ENCODE measurements at places on chromosomes 4 and X. TPM values are rescaled to one million over a fixed set of nuclear protein-coding genes. Genes with fewer than 3 reads are reported as not detected.

DNA sequence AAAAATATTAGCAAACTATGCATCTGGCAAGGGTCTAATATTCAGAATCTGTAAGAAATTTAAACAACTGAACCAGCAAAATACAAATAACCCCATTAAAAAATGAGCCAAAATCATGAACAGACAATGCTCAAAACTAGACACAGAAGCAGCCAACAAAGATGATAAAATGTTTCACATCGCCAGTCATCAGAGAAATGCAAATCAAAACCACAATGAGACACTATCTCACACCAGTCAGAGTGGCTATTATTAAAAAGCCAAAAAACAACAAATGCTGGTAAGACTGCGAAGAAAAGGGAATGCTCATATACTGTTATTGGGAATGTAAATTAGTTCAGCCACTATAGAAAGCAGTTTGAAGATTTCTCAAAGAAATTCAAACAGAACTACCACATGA is 201.3 kb upstream of the CPEB2 start:
- no peak for ATAC-seq

TSPYL2 gene
- total RNA-seq = 156 TPM

DNA sequence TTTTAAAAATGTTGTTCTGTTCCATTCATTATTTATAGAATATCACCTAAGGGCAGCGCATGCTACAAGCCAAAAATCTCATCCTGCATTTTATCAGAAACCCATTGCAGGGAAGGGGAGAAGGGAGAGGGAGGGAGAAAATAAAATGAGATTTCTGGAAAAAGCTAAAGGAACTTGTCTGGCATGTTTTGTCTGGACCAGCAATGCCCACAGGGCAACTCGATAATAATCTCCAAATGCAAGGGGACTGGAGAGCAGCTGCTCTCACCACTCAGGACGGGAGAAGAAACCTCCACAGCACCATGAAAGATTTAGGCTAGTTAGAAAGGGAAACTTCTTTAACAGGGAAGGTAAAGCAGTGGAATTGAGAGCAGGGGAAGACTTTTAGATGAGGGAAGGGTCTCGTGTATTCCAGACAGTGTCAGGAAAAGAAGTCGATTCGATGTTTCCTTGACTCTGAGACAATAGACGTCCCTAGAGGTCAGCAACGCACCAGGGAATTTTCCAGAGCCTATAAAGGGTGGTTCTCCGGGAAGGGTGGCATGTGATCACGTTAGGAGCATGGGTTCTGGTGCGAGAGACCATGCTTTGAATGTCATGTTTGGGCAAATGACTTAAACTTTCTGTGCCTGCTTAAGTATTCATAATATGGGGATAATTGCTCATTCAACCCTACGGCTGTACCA is 132.2 kb upstream of the NDP start:
- no peak for ATAC-seq

DNA sequence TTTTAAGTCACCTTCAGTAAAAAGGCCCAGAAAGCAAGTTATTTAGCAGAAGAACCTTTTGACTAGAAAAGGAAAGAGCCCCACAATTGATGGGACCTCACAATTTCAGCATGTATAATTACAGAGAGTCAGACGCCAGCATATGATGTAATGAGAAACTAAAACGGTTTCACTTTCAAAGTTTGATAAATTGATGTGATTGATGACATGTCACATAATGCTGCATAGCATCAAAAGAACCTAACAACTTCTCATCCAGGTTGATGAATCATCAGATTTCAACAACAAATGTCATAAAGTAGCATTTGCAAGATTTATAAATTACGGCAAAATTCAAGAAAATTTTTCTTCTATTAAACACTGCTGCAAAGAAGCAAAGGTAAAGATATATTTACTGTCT is 3.9 kb upstream of the GAR1 start:
- no peak for ATAC-seq

DNA sequence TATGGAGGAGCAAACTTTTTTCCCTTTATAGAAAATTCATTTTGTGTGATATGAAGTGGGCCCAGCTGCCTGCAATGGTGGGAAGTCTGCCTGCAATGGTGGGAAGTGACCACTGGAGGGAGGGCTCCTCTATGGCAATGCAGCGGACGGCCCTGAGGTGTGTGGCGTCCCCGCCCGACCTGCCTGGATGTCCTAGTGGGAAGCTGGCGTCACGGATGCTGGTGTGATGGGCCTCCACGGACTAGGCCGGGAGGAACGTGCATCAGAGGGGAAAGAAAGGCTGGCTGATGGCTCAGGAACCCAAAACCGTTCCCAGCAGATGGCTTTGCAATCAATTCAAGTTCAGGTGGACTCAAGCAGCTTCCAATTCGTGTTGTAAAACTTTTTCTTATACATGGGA is 177.9 kb downstream of the AFAP1 start:
- ATAC-seq = peak; percentile 93

DNA sequence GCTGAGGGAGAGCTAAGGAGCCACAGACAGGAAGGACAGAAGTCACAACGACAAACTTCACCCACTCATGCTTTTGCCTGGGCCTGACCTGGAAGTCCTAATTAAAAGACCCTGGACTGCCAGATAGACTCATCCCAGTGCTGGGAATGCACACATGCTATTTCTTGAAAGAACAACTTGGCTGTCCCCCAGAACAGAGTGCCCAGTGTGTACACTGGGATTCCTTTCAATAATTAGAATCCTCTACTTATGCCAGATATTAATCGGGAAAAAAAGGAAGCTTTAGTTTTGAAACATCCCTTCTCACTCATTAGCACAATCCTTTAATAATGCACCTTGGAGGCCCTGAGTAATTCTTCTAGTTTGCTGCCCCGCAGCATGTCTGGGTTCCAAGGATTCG is 3.4 kb downstream of the HOPX start:
- ATAC-seq = no peak

ZFP42 gene
- total RNA-seq = not detected

GJB1 gene
- total RNA-seq = not detected

DNA sequence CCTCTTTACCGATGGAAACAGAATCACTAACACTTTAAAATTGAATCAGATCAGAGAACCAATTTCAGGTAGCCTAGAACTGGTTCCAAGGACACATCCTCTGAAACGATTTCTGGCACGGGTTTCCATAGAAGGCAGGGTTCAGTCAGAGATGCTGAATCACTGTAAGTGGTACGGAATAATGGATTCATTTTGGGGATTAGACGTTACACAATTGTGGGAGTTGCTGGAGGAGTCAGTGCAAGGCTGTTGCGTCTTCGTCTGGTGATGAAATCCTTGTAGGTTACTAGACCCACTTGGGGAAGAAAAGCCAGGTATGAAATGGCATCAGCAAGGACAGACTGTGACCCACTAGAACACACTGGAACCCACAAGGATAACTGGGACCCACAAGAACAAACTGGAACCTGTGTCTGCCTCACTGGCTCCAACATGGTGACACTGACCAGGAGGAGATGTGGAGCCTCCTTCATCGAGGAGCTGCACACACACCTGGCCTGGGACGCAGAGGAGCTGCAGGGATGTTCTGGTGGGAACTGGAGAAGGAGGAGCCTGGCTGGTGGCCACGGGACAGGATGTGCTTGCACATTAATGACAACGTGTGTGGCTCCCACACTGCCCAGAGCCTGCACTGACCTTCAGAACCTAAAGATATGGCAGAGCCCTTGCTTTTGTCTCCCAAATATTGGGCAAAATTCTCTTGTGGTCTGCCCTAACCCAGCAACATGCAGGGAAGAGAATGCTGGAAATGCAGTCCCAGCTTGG is 105.1 kb downstream of the TRAPPC11 start:
- ATAC-seq = no peak

ARHGAP10 gene
- 404 TPM for total RNA-seq

AKAP4 gene
- not detected for total RNA-seq

TCEANC gene
- 5.3 TPM for total RNA-seq

SMPX gene
- total RNA-seq = 32.5 TPM

KLKB1 gene
- total RNA-seq = 0.81 TPM

DNA sequence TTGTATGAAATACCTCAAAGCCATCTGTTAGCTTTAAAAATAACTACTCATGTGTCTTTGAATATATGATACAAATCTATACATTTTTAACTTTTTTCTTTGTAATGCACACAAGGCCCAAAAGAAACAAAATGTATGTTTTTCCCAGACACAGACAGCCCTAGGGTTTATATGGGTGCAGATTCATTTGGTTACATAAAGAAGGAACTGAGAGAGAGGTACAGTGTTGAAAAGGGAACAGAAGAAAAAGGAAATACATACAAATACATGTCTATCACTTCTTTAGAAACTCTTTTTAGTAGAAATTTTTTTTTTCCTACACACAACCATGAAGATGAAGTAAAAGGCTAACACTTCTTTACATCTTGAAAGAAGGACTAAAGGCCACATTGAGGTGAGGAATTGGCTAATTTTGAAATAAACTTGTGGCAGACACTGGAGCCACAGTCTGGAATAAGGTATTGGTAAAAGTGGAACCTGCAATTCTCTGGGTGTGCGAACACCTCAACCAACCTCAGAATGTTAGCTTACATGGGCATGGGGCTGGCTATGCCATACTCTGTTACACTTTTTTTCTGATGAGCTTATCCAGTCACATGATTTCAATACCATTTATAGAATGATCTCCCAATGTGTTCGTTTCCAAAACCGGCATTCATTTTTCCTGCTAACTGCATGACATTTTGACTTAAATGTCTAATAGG is 67.9 kb downstream of the FAM47C start:
- no peak for ATAC-seq

PABPC1L2A gene
- total RNA-seq = not detected

- no peak for ATAC-seq
Observed at GRCh38 chr4:99808260-99808857, 8.3 kb upstream of the DAPP1 start.

PTTG2 gene
- total RNA-seq = 2.5 TPM

GRCh38 chr4:42560467-42560861 is 96.4 kb downstream of the ATP8A1 start:
- no peak for ATAC-seq

PF4V1 gene
- not detected for total RNA-seq

Data from gastroesophageal sphincter (tissue), 4 donors.